ENCODE measurements at places on chromosomes 7 and 10. TPM values are rescaled to one million over a fixed set of nuclear protein-coding genes. Genes with fewer than 3 reads are reported as not detected.
A peak's percentile ranks its signal among the peaks of the same experiment; 100 is the strongest.

GRCh38 chr10:17453035-17453372 is 1.4 kb downstream of the ST8SIA6 start:
- DNase-seq, result no peak

REPIN1 gene
- 145 TPM for total RNA-seq

- DNase-seq, result no peak
These were observed 22.8 kb upstream of the TARP start for GRCh38 chr7:38296059-38296857.

OR2A1 gene
- not detected for total RNA-seq

DNA sequence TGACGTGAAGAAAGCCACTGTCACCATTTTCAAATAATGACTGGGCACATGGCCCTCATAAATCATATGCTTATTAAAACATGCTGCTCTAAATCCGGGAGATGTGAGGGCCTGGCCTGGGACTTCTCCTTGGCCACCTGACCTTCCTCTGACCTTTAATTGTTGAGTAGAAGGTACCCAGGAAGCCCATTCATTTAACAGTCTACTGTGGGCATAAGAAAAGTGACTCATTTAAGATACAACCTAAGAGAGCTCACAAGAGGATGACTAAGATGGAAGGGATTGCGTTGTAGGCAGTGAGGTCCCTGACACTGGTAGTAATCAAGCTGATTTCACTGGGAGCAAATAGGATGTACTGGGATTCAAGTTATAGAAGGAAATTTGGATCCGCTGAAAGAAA is 203.4 kb upstream of the GPR26 start:
- no peak for DNase-seq

- DNase-seq, result no peak
These were observed 73.4 kb upstream of the BTBD16 start for GRCh38 chr10:122197611-122198222.

DNA sequence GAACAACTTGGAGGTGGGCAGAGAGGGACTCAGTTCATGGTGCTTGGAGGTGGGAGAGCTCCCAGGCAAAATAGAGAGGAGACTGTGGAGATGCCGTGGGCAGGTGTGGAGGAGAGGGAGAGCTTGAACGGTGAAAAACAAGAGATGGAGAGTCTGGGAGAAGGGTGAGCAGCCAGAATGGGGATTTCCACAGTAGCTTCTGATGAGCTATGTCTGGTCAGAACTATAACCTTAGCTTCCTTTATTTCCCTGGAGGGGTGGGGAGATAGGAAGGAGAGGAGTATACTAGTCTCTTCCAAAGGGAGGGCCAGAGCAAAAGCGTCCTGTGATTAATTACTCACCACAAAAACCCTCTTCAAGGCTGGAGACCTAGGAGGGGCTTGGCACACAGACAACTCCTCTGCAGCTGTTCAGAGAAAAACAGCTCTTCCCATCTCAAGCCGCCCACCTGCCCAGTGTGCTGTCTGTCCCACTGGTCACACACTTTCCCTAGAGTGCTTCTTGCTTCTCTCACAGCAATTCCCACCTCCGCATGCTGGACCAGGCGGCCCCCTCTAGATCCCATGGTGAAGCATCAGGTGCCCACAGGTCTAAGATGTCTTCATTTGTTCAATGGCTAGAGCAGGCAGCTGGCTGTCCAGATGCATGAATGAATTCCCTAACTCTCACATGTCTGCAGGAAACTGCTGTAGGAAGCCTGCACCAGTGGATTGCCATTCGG is 41.9 kb downstream of the TAS2R41 start:
- no peak for DNase-seq

- peak; percentile 21 for DNase-seq
These were observed 27.7 kb downstream of the PHYH start for GRCh38 chr10:13272164-13272571.

FRAT1 gene
- 9.4 TPM for total RNA-seq

DNA sequence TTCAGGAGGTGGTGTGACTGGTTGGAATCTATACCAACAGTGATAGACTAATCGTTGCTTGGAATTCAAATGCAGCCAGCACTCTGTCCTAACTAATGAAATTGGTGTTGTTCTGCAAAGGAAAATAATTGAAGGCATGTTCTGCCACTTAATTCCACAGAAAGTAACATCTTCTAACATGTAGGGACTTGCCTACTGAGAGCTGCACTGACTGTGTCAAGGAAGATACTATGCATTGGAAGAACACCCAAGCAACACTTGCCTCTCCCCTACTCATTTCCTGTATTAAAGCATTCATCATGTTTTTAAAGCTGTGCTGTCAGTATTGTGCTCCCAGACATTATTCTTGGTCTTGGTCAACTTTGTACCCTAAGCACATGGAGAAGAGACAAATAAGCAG is 2.7 kb upstream of the CYP3A7 start:
- no peak for DNase-seq

DNA sequence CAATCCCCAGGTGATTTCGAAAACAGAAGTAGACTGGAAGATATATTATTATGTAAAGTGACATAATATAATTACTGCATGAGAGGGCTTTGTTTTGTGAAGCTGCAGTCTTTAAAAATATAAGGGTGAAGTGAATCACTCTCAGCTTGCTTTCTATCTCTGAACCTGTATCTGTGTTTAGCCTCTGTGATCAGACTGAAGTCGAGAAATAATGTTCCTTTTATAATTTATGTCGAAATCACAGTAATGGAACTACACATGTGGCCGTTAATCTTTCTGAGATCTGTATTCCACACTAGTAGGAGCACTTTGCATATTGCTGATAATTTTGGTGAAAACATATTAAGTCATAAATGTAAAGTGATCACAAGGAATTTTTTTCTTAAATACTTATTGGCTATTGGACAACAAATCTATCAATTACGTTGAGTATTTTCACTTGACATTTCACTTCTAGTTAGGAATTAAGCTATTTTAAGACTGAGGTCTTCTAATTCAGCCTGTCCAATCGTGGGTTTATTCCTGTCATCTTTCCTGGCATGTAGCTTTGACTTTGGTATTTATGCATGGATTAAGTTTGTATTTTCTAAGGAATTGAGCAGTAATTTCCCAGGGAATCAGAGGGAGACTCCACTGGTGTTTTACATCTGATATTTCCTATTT is 268.2 kb upstream of the POT1 start:
- no peak for DNase-seq

- DNase-seq, result no peak
These were observed 15.4 kb upstream of the EIF5AL1 start for GRCh38 chr10:79496896-79497295.

DNA sequence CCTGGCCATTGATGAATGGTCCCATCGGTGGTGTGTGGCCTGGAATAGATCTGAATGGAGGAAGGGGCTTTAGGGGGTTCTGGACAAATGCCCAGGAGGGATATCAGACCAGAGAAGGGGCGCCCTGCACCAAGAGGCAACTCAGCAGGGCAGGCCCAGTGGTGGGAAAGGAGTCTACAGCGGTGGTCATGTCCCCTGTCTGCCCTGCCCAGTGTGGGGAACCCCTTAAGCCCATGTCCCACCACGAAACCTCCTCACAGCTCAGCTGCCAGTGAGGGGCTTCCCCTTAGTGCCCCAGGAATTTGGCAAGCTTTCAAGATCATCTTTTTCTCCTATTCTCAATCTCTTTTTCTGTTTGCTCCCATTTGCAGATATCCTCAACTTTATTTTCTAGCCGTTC is 14.1 kb upstream of the CCSER2 start:
- no peak for DNase-seq

FAM131B gene
- 6.6 TPM for total RNA-seq

DNA sequence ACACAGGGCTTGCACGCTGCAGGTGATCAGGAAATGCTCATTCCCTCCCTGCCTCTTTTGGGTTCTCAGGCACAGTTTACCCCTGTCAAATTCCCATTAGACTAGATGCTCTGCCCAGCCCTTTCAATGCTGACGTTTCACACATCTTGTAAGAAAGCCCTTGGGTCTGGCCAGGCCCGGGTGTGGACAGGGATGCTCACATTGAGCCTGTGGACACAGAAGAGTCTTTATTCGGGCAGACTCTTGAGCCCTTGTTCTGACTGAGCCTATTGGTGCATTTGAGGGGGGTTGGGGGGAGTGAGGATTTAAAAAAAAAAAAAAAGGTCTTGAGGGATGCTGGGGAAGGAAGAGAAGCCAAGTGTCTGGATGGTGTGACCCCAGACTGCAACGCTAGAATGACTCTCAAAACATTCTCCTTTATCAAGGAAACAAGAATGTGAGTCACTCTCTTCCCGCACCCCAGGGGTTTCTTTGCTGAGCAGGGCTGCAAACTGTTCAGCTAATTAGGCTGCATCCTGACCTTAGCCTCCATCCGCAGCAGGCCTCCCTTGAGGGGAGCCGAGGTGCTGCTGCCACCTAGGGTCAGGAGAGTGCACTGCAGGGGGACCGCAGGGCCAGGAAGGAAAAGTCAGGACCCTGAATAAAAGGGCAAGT is 53.6 kb upstream of the TMEM72 start:
- DNase-seq, result peak; percentile 42

- peak; percentile 69 for DNase-seq
These were observed 302.5 kb upstream of the GALNT17 start for GRCh38 chr7:70829221-70830059.

- DNase-seq, result no peak
These were observed 268.9 kb downstream of the ADK start for GRCh38 chr10:74419958-74420375.

ARID5B gene
- 50.6 TPM for total RNA-seq

C1QL3 gene
- 0.09 TPM for total RNA-seq

GRCh38 chr10:21281765-21282484 is 243.6 kb downstream of the SKIDA1 start:
- no peak for DNase-seq

- no peak for DNase-seq
These were observed 107.4 kb downstream of the SLIT1 start for GRCh38 chr10:97078261-97078937.

DNA sequence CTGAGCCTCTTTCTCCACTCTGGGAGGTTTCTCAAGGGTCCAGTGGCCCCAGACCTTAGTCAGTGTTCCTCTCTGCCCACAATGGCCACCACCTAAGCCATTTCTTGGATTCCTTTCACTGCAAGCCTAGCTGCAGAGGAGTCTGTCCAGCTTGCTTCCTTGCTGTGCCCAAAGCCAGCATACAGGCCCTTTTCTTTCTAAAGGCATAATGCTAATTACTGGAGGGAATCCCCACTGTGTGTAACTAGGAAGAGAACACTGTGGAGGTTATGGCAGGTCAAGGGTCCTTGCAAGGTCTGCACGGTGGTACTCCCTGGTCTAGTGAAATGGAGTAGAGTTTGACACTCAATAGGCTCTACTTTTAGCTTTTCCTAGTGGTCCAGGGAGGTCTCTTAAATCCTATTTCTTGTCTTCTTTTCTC is 70.4 kb upstream of the CC2D2B start:
- DNase-seq, result no peak

DNA sequence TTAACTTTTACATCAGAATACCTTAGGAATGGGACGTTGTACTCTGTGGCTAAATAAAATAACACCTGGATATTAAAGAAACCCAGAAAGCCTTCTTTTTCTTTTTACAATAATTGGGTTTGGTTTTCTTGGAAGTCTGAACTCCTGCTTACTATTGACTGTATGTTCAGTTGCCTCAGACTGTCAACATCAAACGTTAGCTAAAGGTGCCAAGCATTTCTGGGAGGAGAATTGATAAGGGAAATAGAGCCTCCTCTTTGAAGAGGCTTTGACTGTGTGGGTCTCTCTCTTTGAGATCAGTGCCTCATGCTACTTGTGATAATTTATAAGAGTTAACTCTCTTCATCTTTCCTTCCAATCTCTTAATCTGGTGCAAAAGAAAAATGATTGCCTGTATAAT is 224.7 kb upstream of the BMPER start:
- no peak for DNase-seq

GRCh38 chr7:92158660-92159575 is 20.0 kb downstream of the LRRD1 start:
- no peak for DNase-seq

DNA sequence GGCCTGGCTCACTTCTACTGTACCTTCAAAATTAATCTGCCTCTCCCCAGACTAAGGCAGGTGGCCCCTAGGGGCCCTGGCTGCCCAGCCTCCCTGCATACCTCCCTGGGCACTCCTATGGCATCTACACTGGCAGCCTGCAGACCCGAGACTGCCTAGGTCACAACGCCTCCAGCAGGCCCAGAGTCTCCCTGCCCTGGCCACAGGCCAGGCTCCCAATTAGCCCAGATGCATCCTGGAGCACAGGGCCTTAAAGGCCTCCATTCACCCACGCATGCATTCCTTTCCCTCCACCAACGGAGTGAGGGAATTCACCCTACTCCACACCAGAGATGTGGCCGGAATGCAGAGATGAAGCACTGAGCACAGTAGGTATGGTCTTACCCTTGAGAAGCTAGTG is 1.9 kb downstream of the CHAT start:
- no peak for DNase-seq

DNA sequence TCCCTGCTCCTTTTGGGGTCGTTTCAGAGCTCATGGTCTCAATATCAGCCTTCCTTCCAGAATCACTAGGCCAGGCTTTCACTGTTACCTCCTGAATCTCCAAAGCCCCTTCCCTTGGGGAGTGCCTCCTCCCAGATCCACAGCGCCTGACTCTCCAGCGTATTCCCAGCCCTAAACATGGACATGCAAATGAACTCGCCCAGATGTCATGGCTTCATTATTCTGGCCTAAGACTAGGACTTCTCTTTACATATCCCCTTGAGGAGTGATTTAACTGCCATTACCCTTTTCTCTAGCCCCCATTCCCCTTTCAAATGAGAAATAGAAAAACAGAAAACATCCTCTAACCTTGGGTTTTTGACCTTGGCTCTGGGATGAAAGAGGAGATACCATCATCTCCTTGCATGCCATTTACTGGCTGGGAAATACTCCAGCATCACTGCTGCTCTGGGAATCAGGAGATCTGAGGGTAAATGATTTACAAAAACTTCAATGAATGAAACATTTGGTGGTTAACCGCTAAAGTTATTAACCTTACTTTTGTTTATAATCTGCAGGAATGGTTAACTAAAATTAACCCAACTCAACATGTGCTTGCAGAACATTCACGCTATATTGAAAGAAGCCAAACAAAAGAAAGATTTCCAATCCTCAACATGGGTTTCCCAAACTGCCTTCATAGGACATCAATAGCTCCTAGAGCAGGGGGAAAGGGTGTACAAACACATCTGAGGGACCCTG is 37.0 kb downstream of the FAM171A1 start:
- peak; percentile 56 for DNase-seq

DNA sequence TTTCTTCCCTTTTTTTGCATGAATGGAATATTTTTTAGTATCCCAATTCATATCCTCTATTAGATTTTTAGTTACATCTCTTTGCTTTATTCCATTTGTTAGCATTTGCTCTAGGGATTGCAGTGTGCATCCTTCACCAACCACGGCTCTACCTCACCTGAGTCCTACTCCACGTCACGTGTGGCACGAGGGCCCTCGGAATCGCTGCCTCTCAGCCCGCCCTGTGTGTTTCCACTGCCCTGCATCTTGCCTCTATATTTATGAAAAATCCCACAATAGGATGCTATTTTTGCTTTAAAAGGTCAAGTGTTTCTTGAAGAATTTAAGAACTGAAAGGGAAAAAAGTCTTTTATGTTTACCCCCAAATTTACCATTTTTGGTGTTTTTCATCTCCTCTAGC is 41.0 kb downstream of the CFAP46 start:
- no peak for DNase-seq

ACBD7 gene
- 0.40 TPM for total RNA-seq
